NCI-H2081 (cell line): ENCODE measurements at places on chromosomes 7 and 10.

- DNase-seq, result no peak
These were observed 120.4 kb upstream of the TARP start for GRCh38 chr7:38393874-38394273.

DNA sequence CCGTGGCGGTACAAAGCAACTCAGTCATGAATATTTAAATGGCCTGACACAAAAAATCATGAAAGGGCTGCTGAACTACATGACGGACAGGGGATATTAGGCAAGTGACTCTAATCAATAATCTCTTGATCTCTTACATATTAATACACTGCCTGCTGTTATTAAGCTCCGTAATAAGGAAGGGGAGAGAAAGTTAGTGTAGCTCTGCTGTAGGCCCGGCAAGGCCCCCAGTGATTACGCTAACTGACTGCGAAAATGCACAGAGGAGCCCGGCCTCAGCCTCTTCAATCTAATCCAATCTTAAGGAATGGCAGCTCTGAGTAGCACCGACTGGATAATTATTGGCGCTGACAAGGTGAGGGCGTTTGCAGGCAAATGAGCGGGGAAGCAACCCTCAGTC is 583.5 kb upstream of the MKI67 start:
- DNase-seq, result no peak

DNA sequence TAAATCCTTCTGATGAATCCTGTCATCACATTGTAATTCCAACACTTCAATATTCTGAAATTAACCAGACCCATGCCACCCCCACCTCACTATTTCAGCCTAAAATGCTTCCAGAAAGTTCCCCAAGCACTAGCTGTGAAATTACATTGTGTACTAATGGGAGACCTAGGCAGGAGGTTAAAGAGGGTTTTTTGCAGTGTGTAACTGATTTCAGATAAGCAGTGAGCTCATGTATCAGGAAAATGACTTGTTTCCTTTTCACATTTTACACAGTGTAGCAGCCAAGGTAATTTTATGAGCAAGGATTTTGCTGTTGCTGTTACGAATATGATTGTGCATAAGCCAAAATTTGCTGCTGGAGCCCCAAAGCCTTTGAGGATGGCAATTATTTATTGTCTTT is 129.0 kb downstream of the INHBA start:
- no peak for DNase-seq

DNA sequence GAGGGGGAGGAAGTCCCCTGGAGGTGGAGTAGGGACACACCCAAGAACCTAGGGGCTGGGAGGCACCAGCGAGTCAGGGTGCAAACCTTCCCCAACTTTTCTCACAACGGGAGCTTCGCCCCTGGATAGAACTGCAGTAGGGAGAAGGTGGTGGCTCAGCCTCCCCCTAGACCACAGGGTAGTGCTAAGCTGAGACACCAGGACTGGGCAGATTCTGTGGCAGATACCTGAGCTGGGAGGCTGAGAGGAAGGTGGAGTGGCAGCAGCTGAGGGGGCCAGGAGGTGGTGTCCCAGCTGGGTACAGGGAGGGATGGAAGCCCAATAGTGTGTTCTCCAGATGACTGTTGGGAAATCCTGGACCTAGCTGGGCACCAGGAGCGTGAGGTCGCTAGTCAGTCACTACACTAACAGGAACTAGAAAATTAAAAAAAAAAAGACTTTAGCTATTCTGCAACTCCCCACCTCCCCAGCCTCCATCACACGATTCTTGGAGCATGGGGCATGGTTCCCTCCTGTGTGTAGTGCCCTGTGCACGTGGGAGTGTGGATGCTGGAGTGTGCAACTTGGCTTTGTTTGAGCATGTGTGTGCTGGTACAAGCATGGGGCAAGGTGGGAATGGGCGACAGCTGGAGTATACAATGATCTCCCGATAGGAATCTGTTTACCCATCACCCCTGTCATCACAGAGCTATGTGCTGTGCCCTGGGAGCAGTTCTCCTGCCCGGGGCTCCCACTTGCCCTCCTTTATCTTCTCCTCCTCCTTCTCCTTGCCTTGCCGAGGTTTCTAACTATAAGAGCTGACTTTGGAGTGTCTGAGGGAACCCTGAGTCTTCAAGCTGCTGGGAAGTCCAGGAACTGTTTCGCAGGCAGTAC is 8.8 kb upstream of the TRPV6 start:
- no peak for DNase-seq

GRCh38 chr7:35969066-35969465 is 168.2 kb downstream of the SEPTIN7 start:
- no peak for DNase-seq

- no peak for DNase-seq
These were observed 420.7 kb upstream of the LRRTM3 start for GRCh38 chr10:66505003-66505657.

GRCh38 chr10:59372543-59372942 is 10.2 kb upstream of the FAM13C start:
- no peak for DNase-seq
